ENCODE measurements at places on chromosomes 6 and 20. TPM values are rescaled to one million over a fixed set of nuclear protein-coding genes. Genes with fewer than 3 reads are reported as not detected.
A peak's percentile ranks its signal among the peaks of the same experiment; 100 is the strongest.

- no peak overlapping the region for H3K4me3 ChIP-seq
- H3K36me3 ChIP-seq: no peaks in the 10 kb centered on the region
- H3K27ac ChIP-seq: no peak overlapping the region
- DNase-seq: no peak
- H3K27me3 ChIP-seq: no peaks in the 10 kb centered on the region
Measured at GRCh38 chr6:45132658-45133294, 195.4 kb upstream of the RUNX2 start.

DNA sequence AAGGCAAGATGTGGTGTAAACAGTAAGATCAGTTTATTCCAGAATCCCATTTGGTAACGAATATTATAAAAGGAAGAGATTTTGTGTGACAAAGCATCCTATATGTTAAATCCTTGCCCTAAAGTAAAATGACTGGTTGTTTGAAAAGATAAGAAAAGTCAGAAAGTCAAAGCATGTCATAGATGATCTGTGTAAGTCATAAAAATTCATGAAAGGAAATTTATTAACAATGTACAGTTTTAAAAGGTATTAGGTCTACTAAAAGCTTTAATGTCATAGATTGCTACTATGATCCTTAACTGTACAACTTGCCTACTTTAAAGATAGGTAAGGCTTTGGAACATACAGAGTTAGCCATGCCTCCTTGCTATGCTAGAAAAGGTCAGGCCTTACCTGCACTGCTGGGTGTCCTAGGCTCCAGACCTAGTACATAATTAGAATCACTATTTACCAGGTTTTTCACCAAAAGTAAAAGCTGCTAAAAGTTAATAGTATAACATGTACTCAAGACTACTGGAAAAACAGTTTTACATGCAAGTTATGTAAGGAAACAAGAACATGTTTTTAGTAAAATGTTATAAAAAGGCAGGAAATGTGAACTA, 1090.1 kb upstream of the ADGRB3 start:
- H3K27me3 ChIP-seq: no peaks in the 10 kb centered on the region
- H3K27ac ChIP-seq: no peak overlapping the region
- H3K36me3 ChIP-seq: no peaks in the 10 kb centered on the region
- no peak for DNase-seq
- H3K4me3 ChIP-seq: no peak overlapping the region

The GMNN gene
- 14.0 TPM for total RNA-seq

DNA sequence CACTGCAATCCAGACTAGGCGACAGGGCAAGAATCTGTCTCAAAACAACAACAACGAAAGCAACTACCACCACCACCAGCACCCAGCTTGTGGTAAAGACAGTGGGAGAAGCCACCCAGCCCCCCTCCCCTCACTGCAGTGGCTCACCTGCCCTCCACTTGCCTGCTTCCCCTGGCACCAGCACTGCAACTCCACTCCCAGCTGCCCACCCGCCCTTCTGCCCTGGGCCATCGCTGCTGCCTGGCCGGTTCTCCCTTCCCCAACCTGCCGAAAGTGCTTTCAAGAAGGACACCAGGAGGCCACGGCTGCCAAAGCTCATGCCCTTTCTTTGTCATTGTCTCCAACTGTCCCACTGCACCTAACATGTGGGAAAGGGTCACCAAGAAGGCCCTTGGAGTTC, 94.7 kb upstream of the AGPAT4 start:
- H3K4me1 ChIP-seq: no peaks in the 10 kb centered on the region
- H3K27me3 ChIP-seq: no peaks in the 10 kb centered on the region
- H3K27ac ChIP-seq: no peak overlapping the region
- H3K36me3 ChIP-seq: no peaks in the 10 kb centered on the region
- DNase-seq: no peak

DNA sequence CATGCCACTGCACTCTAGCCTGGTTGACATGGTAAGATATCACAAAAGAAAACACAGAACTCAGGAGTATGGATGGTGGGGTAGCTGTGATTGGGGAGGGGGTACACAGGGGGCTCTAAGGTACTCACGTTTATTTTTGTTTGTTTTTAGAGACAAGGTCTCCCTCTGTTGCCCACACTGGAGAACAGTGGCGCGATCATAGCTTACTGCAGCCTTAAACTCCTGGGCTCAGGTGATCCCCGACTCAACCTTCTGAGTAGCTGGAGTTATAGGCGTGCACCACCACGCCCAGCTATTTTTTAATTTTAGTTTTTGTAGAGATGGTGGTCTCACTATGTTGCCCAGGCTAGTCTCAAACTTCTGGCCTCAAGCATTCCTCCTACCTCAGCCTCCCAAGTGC, 29.3 kb downstream of the BCL2L1 start:
- H3K27me3 ChIP-seq: no peaks in the 10 kb centered on the region
- H3K36me3 ChIP-seq: peaks cover 19% of the 10 kb centered on the region
- no peak for DNase-seq
- peaks cover 40% of the 10 kb centered on the region for H3K4me1 ChIP-seq
- H3K27ac ChIP-seq: no peak overlapping the region

DNA sequence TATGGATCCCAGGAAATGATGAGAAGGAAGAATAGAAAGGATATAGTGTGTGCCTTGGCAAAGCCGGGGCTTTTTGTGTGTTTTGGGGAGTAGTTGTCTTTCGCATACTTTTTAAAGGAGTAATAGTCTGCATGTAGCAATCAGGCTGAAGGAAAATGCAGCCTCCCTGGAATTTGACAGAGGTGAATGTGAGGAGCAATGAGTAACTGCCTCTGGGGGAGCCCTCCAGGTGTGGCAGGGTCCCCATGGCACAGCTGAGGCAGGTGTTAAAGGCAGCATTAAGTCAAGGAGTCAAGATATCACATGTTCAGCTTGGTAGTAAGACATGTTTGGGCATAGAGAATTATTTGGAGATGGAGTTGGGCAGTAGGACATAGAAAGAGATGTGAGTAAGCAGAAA, 203.1 kb downstream of the C6orf118 start:
- no peaks in the 10 kb centered on the region for H3K27me3 ChIP-seq
- no peaks in the 10 kb centered on the region for H3K36me3 ChIP-seq
- no peaks in the 10 kb centered on the region for H3K4me1 ChIP-seq
- no peak overlapping the region for H3K27ac ChIP-seq
- no peak overlapping the region for H3K4me3 ChIP-seq
- no peak for DNase-seq

DNA sequence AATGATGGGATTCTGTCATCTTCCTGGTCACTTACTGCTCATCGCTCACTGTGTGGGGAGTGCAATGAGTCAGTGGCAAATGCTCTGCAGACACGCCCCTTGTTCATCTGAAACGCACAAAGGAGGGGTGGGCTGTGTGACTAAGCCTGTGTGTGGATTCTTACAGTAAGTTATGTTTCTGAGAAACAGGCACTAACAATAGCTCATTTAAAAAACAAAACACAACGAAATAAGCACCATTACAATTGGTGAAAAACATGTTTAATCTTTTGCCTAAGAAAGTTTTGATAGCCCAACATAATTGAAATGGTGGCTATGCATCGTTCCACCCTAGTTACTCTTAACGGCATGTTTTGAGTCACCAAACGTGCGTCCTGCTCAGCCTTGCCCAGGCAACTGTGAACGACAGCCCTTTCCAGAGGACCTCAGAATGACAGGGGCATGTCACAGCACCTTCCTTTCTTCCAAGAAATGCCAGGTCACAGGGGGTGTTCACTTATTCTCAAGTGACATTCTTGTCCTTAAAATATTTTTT, 118.4 kb upstream of the SGK1 start:
- DNase-seq: no peak
- H3K4me3 ChIP-seq: no peak overlapping the region
- H3K4me1 ChIP-seq: no peaks in the 10 kb centered on the region
- H3K27ac ChIP-seq: no peak overlapping the region

- no peaks in the 10 kb centered on the region for H3K27me3 ChIP-seq
- no peak for DNase-seq
- H3K4me3 ChIP-seq: no peak overlapping the region
- no peak overlapping the region for H3K27ac ChIP-seq
Measured at GRCh38 chr20:44527716-44528199, 5.9 kb upstream of the SERINC3 start.

DNA sequence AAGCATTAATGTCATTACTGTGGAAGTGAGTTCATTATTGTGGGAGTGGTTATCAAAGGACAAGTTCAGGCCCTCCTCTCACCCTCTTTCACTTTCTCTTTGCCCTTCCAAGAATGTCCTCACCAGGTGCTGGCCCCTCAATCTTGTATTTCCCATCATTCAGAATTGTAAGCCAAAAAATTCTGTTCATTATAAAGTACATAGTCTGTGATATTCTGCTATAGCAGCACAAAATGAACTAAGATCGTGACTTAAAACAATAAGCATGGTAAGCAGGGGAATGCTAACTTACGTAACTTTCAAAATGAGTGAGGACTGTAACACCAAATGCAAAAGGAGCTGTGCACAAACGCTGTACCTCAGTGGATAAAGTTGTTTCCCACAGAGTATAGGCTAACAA, 515.7 kb upstream of the BTBD3 start:
- H3K36me3 ChIP-seq: no peaks in the 10 kb centered on the region
- H3K27ac ChIP-seq: no peak overlapping the region
- no peaks in the 10 kb centered on the region for H3K27me3 ChIP-seq

- H3K4me3 ChIP-seq: no peak overlapping the region
- no peaks in the 10 kb centered on the region for H3K4me1 ChIP-seq
- H3K27ac ChIP-seq: no peak overlapping the region
- no peak for DNase-seq
Measured at GRCh38 chr20:13341737-13342393, 120.8 kb downstream of the ISM1 start.

- H3K4me3 ChIP-seq: no peak overlapping the region
- H3K27ac ChIP-seq: peak overlapping the region; percentile 79
- no peaks in the 10 kb centered on the region for H3K36me3 ChIP-seq
- peak; percentile 57 for DNase-seq
- no peaks in the 10 kb centered on the region for H3K27me3 ChIP-seq
Measured at GRCh38 chr20:53643031-53643832, 49.6 kb upstream of the ZNF217 start.

DNA sequence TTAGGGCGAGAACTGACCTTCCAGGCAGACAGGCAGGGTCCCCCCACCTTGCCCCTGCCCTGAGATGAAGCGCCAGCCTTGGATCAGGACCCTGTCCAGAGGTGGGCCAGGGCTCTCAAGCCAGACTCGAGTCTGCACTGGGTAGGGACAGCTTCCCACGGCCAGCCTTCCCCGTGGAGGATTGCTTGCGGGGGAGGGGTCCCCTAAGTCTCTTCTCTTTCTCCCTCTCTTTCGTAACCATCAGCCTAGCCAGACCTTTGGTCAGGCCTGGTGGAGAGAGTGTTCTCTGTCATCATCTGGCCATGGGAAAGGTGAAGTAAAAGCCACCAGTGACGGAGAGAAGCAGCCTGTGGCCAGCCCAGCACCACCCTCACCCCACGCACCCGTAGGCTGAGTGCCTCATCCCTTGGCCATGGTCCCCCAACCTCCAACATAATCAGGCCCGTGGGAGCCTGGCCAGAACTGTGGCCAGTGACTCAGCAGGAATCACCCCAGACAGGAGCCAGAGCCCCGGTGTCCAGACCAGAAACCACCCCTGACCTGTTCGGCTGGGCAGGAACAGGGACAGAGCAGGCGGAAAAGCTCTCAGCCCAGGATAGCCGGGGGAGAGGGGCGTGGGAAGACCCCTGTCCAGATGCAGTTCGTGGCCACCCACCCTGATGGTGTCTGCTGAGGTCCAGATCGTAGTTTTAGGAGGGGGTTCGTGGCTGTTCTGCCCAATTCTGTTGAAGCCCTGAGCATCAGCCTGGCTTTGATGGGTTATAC, 47.1 kb downstream of the SNAI1 start:
- H3K27me3 ChIP-seq: no peaks in the 10 kb centered on the region
- DNase-seq: no peak
- no peak overlapping the region for H3K4me3 ChIP-seq
- no peaks in the 10 kb centered on the region for H3K36me3 ChIP-seq

Data from Peyer's patch (tissue), 4 donors.